Aorta (tissue), 5 donors: ENCODE measurements at places on chromosomes 7 and 10.

GRCh38 chr7:73557397-73558257 is at the start of gene BCL7B:
Gene BCL7B (minus strand): TSS chr7:73557690. CDS start chr7:73557578, 112 bp downstream.
- H3K27ac ChIP-seq: peak within 1 kb of the TSS; percentile 92
- H3K27me3 ChIP-seq: no peaks in the 10 kb centered on the region

DNA sequence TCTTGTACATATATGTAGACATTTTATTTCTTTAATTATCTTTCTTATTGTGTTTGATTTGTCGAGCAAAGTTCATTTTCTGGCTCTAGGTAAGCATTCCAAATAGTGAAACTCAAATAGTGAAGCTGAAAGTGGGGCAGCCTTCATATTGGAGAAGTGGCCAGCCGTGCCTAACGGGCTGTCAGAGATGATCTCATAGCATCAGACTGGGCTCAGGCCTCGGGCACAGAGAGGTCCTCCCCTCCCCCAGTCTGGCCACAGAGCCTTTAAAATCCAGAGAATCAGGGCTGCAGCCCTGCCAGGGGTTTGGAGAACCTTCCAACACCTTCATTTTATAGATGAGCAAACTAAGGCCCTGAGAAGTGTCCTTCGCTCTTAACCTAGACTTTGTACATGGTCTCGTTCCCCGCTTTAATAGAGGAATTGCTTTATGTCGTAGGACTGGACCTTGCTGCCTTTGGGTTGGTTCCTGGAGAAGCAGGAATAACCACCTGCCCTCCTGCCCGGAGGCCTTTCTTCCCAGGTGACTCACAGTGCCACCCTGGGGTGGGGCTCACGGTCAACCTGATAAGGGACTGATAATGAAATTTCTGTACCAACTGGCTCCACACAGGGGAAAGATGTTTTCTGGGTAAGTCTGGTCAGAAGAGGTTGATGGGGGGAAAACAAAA is 7.3 kb downstream of the TSPAN15 start:
- H3K36me3 ChIP-seq: no peaks in the 10 kb centered on the region
- no peaks in the 10 kb centered on the region for H3K4me1 ChIP-seq
- peak; percentile 77 for DNase-seq
- H3K27me3 ChIP-seq: no peaks in the 10 kb centered on the region
- no peak overlapping the region for H3K27ac ChIP-seq
- H3K4me3 ChIP-seq: no peak overlapping the region

DNA sequence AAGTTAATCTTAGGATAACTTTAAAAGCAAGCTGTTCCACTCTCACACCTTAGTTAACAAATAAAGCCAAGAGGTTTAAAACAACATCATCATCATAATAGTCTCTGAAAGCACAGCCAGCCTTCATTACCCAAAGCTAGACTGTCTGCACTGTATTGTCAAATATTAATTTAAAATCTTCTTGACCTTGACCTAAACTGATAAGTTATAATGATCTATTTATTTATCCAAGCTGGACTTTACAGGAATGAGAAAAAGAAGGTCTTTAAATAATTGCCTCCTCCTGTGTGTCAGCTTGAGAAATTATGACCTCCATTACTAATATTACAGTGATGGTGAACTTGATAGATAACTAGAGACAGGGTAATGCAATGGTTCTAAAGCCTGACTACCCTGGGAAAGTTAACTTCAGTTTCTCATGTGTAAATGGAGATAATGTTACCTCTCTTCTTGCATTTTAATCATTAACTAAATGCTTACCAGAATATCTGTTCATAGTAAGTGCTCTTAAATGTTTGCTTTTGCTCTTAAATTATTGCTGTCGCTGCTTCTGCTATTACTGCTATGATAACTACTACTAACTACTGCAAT is 111.0 kb downstream of the KAT6B start:
- DNase-seq: no peak
- H3K4me3 ChIP-seq: no peak overlapping the region
- peaks cover 16% of the 10 kb centered on the region for H3K4me1 ChIP-seq
- H3K27ac ChIP-seq: peak overlapping the region; percentile 28
- H3K27me3 ChIP-seq: no peaks in the 10 kb centered on the region

DNA sequence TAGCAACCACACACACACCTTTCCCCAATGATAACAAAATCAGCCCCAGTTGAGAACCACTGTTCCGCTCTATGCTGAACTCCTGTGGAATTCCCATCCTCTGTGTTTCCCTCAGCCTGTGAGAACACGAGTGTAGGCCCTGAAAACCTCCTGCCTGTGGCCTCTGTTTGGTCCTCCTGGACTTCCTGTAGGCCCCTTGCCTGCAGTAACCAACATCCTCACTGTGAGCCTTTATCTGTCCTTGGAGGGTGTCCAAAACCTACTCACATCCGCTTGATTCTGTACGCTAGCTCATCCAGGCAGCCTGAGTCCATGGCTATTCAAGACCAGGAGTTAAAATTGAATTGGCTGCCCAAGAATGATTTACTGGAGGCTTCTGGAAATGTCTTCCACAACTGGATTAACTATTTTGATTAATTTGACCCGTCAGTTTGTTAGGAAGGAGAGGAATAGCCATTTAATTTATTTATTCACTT is 149.8 kb downstream of the AKR1D1 start:
- no peak overlapping the region for H3K27ac ChIP-seq
- H3K36me3 ChIP-seq: no peaks in the 10 kb centered on the region
- H3K27me3 ChIP-seq: no peaks in the 10 kb centered on the region
- no peak for DNase-seq

DNA sequence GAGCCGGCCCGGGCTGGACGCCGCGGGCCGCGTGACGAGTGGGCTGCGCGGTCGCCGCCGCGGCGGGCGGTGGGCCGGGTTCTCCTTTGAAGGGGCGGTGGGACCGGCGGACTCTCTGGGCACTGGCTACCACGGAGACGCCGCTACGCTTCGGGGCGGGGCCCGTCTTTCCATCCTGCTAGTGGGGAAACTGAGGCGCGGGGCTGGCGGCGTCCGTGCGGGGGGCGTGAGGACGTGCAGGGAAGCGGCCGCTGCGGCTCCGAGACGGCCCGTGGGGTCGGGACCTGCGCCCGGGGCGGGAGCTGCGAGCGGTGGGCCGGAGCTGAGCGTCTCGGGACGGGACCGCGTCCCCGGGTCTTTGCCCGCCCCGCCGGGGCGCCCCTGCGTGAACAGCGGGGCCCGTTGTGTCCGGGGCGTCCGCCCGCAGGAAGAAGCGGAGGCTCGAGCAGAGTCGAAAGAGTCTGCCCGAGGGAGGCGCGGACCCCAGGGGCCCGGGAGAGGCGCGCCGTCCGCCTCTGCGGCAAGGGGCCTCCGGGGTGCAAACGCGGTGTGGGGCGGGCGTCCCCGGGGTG is 548 bp upstream of the BNIP3 start:
- no peaks in the 10 kb centered on the region for H3K4me1 ChIP-seq
- no peaks in the 10 kb centered on the region for H3K27me3 ChIP-seq
- no peaks in the 10 kb centered on the region for H3K36me3 ChIP-seq
- H3K4me3 ChIP-seq: peak overlapping the region; percentile 97

DNA sequence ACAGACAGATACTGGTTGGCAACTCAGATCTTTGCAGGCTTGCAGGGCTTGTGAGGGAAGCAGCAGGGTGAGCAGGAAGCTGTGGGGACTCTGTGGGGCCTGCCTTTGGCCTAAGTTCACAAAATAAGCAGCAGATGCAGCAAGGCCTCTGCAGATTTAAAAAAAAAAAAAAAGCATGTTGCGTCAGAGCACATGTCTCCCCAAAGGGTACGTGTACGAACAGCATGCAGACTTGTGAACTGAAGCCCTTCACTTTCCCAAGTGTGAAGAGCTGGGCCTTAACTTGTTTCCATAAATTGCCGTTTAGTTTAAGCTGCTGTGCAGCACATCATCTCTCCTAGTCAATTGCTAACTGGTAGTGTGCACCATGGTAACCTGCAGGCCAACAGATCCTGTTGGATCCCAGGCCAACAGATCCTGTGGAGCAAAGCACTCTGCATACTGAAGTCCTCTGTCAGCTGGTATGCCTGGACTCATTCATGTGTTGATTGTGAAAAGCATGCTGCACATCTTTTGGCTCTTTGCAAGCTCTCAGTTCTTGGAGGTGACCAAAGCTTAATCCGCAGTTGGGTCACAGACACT is 10.8 kb upstream of the XPNPEP1 start:
- no peaks in the 10 kb centered on the region for H3K4me1 ChIP-seq
- no peaks in the 10 kb centered on the region for H3K36me3 ChIP-seq
- no peak overlapping the region for H3K4me3 ChIP-seq
- DNase-seq: no peak
- no peaks in the 10 kb centered on the region for H3K27me3 ChIP-seq
- H3K27ac ChIP-seq: no peak overlapping the region

DNA sequence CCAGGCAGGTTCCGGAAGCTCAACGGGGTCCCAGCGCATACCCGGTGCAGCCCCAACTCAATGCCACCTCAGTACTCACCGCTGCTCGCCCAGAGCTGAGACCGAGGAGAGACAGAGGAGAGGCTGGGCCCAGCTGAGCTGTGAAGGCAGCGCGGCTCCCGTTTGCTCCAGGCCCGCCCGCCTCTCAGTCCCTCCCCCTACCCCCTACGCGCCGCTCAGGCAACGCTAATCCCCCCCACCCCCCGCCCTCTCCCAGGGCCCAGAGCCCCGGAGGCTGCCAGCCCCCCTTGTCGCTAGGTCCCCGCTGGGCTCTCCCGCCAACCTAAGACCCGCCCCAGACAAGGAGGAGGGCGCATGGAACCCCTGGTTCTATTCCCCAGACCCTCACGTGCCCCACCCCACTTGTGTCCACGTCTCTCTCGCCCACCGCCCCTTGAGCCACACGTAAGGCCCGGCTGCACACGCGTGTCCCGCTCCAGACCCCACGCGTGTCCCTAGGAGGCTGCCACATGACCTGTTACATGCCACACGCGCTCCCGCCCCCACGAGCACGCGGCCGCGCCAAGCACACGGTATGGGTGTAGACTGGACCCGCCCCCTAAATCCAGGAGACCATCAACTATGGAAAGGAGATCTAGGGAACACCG is at the start of gene PSD:
Gene PSD, minus strand, starts transcription at position 164 of the 647 bp plus-strand sequence. CDS start 1,747 bp downstream, outside the sequence.
- no peak within 1 kb of the TSS for H3K27ac ChIP-seq
- no peaks in the 10 kb centered on the region for H3K36me3 ChIP-seq
- H3K27me3 ChIP-seq: no peaks in the 10 kb centered on the region
- H3K4me1 ChIP-seq: no peaks in the 10 kb centered on the region
- no peak for DNase-seq
- H3K4me3 ChIP-seq: no peak within 1 kb of the TSS

DNA sequence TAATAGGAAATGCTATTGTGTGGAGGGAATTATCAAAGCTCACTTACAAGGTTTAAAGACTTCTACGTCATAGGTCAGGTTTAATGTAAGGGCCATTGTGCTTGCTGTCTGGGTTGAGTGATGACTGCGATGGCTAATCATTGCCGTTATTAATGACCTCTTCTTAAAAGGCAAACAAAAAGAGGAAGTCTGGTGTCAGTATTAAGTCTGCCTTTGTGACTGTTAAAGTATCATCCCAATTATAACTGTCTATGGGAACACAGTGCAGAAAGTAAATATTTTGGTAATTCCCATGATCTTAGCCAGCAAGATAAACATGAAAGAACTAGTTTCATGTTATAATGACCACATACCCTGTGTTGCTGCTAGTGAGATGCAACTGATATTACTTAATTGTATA is 382.4 kb downstream of the BBS9 start:
- H3K4me3 ChIP-seq: no peak overlapping the region
- H3K36me3 ChIP-seq: peaks cover 5% of the 10 kb centered on the region
- DNase-seq: no peak
- H3K27me3 ChIP-seq: peaks cover 1% of the 10 kb centered on the region
